ENCODE measurements at places on chromosomes 12 and 14.

GRCh38 chr12:44059476-44059875, 223.6 kb downstream of the TMEM117 start:
- DNase-seq = no peak

DNA sequence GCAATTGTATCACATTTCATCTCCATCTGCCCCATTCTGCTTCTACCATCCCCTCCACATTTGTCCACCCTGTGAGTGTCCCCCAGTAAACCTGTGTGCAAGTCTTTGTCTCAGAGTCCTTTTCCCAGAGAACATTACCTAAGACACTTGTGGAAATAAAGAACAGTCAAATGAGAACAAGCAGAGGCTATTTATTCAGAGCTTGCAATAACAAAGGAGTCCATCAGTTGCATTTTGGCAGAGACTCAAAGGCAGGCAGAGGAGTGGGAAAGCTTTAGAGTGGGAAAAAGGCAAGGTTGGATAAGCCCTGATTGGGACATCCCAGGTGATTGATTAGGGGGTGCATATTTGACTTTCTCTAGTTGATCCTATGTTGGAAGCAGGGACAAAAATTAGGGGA, 18.2 kb upstream of the PPFIBP1 start:
- DNase-seq = no peak

- no peak for DNase-seq
Measured at GRCh38 chr12:48510111-48510510, 15.3 kb upstream of the OR8S1 start.

GRCh38 chr12:119071176-119071575, 89.8 kb downstream of the SRRM4 start:
- DNase-seq = no peak

- DNase-seq = peak; percentile 75
Measured at GRCh38 chr14:76904740-76905569, 78.7 kb downstream of the LRRC74A start.

DNA sequence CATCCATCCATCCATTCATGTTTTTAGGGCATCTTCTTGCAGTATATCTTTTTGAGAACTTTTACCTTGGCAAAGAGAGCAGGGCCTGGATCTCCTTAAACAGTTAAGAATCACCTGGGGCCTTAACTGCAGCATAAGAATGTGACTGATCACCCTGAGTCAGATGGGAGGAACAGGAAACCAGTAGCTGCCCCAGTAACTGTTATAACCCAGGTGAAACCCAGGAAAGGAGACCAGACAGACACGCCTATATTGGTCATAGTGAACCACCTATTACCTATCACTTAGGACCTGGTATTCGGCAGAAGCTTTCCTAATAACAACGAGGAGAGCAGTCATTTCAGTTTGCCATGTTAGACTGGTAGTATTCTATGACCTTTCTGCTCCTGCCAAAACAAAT, 43.4 kb upstream of the NR2C1 start:
- DNase-seq = no peak

DNA sequence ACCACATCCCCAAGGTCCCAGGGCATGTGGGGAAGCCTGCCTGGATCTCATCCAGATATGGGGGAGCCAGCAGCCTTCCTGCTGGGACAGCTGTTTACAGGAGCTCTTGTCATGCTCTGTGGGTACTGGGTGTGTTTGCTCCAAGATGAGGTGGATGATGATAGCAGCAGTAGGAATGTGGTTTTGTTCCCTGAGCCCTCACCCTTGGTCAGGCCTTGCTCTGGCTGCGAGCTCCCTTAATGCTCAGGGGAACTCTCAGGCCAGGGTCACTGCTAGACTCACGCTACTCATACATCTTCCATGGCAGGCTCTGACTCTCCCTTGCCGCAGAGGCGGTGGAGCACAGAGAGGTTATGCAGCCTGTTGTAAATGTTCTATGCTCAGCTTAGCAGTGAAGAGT, 990.3 kb downstream of the AACS start:
- no peak for DNase-seq

- no peak for DNase-seq
Measured at GRCh38 chr14:74531006-74531405, 37.4 kb downstream of the ISCA2 start.

- DNase-seq = no peak
Measured at GRCh38 chr12:40010899-40011774, 94.7 kb downstream of the SLC2A13 start.

DNA sequence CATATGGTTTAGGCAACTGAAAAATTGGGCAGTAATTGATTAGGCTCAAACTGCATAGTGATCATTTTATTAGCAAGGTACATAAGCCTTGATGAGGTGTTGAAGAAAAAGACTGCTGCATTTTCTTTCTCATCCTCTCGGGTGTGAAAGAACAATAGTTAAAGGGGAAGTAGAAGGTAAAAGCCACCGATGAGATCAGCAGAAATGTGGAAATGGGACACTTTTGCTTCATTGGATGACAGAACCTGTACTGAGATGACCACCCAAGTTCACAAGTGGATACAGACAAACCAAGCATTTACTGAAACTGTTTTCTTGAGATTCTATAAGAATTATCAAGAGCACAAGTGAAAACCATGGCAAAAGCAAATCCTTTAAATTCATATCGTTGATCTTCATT, 184.0 kb downstream of the TMX1 start:
- no peak for DNase-seq

- no peak for DNase-seq
Measured at GRCh38 chr14:76514213-76514998, 138.5 kb downstream of the ESRRB start.

DNA sequence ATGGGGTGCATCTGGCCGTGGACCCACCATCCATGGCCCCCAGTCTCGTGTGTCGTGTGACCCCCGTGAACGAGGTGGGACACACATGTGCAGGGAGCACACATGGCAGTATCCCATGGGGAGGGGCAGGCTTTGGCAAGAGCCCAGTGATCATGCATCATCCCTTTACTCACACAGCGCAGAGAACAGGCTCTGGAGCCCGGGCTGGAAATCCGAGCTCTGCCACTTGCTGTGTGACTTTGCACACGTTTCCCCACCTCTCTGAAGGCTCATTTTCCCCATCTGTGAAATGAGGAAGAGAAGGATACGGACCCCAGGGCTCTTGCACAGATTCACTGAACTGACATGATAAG, 119.9 kb downstream of the PHETA1 start:
- no peak for DNase-seq

- no peak for DNase-seq
Measured at GRCh38 chr12:16324772-16325171, 22.7 kb upstream of the MGST1 start.

DNA sequence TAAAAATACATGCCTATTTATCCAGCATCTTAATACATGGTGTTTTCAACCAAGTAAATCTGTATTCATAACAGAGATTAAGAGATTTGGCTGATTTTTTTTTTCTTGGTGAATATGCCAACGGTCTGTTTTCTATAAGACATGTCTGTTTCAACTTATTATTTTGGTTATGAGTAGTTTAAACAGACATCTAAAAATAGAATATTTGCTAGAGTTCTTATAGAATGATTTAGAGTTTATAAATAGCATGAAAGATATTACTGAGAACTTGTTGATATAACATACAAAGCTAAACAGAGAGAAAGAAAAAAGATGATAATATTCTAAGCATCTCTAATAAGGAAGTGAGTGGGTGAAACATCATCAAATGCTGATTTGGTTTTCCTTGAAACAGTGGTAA, 199.9 kb downstream of the CCDC91 start:
- no peak for DNase-seq

- no peak for DNase-seq
Measured at GRCh38 chr14:25837551-25837965, 760.3 kb downstream of the NOVA1 start.

DNA sequence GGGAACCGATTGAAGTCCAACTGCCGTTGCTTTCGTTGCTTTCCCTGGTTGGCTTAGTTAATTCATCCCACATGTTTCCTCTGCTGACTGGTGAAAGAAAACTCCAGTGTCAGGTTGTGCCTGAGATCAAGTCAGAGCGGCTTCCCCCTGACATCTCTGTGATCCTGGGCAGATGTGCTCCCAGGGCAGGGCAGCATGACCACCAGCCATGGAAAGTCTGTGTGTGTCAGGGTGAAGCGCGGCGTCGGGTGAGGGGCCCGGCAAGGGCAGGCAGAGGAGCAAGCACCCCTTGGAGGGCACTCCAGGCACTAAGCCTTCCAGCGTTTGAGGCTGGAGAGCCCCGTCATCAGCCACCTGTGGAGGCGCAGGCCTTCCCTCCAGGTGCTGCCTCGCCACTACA, 54.5 kb upstream of the IGF1 start:
- no peak for DNase-seq

- DNase-seq = no peak
Measured at GRCh38 chr14:101246894-101247841, 314.1 kb upstream of the DIO3 start.

GRCh38 chr12:96472384-96472783, 17.0 kb upstream of the CFAP54 start:
- no peak for DNase-seq

GRCh38 chr12:89353823-89354611, 1.7 kb upstream of the DUSP6 start:
- DNase-seq = peak; percentile 65

- DNase-seq = no peak
Measured at GRCh38 chr12:101127521-101128219, 82.4 kb downstream of the SLC5A8 start.

DNA sequence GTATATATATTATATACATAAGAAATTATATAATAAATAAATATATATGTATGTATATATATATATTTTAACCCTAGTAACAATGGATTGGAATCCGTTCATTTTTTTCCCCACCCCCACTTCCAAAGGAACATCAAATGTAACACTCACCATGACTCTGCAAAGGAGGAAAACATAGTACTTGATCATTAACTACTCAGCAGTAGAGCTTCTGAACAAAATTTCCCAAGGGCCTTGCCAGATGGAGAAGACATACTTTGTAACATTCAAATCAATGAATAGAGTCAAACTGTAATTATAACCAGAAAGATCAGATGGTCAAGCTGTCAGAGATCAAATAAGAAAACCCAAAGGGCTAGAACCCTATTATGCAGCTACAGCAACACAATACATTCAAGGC, 126.0 kb upstream of the CNTN1 start:
- DNase-seq = no peak

GRCh38 chr14:88698651-88699050, 94.1 kb downstream of the EML5 start:
- DNase-seq = no peak

DNA sequence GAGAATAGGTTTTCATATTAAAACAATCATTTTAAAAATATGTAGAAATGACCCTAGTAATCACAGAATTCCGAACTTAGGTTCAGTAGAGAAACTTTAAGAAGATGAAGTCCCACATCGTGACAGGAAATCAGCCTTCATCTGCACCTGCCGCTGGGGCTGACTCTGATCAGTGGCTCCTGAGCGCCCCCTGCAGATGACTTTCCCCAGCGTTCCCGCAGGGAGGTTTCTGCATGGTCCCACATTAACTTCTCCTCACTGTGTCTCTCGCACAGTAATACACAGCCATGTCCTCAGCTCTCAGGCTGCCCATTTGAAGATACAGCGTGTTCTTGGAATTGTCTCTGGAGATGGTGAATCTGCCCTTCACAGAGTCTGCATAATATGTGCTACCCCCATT, 1131.1 kb downstream of the TMEM121 start:
- peak; percentile 65 for DNase-seq

- no peak for DNase-seq
Measured at GRCh38 chr14:32366256-32366879, 37.3 kb downstream of the AKAP6 start.

GRCh38 chr14:64053694-64054669, 201.2 kb downstream of the SYNE2 start:
- no peak for DNase-seq

DNA sequence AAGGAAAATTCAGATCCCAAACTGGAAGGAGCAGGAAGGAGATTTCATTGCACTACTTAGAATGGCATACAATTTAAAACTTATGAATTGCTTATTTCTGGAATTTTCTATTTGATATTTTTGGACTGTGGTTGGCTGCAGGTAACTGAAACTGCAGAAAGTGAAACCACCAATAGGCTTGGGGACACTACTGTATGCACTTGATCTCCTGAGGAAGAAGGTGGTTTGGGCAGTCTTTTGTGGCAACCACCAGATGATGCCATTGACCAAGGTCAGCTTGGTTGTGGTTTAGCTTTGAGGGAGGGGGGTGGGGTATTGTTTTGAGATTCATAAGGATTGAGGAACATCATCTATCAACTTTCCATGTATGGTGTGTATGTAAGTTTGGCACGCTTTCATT, 209.5 kb upstream of the STXBP6 start:
- DNase-seq = no peak

DNA sequence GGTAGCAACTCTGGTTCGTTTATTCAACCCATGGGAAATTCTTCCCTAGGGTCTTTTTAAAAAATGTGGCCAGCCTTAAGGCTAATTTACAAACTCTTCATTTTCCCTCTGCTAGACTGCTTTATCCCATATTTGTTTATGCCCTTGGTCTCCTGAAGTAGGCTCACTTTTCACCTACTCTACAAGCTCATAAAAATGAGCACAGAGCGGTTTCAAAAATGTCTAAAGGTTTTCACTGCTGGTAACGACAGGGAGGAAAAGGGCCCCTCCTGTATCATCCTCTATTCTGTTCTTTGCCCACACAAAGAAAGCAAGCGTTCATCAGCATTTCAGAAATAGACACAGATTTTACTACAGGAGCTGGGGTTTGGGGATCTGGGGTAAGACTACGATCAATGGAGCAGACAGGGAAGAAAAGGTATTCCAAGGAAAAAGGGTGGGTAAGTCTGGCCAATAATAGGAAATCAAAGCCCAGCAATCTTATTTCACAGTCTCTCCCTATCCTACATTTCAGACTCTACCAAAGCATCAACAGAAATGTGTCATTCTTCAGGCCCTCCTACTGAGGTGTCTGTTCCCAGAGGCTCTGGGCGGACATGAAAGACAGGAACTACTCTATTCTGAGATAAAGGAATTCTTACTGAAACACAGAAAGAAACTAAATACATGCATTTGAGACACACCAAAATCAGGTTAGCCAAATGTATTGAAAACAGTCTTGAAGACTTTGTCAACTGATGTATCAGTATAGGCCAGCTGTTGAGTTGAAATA, 86.4 kb downstream of the SPPL3 start:
- no peak for DNase-seq

- DNase-seq = no peak
Measured at GRCh38 chr12:112308652-112309051, 73.6 kb downstream of the HECTD4 start.

DNA sequence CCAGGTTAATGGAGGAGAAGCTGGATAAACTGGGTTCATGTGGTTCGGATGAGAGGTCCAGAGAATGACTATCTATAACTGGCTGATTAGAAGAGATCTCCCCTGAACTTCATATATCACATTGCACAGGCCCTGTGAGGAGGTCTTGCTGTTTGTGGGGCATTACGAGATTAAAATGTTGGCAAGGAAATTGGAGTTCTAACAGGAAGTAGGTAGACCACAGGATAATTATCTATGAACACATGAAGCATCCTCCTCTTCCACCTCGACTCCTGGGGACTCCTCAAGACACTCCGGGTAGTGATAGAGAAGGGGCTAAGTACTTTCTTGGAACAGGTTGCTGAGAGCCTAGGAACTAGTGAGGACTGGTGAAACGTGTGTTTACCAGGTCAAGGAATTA, 418.8 kb downstream of the KCNH5 start:
- DNase-seq = no peak

GRCh38 chr14:96083667-96084320, 44.6 kb downstream of the C14orf132 start:
- no peak for DNase-seq

All from GM06990 (cell line).